ENCODE measurements at places on chromosomes 7 and 10.

- no peak for DNase-seq
Measured at GRCh38 chr10:52268790-52269189, 45.3 kb upstream of the DKK1 start.

- no peak for DNase-seq
Measured at GRCh38 chr7:155449869-155450557, 7.9 kb upstream of the EN2 start.

DNA sequence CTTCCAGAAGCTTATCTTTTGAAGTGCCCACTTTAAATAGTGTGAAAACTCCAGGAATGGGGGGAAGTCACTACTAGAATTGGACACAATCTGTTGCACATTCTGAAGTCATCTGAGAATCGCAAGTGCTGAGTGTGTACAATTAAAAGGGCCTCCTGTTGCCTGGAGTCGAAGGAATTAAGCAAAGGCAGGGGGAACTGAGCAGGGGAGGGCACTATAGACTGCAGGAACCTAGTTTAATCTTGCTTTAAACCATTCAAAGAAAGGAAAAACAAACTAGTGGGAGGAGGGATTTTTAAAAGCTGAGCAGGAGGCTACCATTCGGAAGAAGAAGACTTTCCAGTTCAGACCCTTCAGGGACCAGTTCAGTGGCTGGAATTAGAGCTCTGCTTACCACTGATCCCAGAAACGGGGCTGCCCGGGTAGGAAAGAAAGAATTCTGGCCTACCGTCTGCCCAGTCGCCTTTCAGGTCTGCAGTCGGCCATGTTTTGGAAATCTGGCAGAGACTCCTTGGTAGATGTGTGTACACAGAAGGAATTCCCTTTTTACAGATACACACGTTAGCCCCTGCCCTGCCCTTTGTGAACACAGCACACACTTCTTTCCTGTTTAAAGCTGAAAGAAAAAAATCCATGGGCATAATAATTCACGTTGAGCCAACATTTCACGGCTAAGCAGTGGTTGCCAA, 610.6 kb upstream of the FOXK1 start:
- DNase-seq: no peak

DNA sequence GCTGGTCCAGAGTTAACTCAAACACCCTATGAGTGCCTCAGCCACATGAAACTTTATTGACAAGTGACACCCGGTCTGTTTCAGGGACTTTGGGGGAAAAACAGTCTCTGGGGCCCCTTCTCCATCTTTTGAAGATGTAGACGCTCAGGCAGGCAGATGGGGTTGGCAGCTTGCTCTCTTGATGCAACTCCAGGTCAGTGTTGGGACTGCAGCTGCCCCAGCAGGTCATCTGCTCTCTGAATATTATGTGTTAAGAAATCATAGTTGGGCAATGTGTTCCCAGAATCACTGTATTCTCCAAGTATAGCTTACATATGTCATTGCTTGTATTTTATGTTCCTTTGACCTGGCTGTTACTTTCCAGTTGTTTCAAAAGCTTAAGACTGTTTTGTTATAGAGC, 544.9 kb upstream of the MGMT start:
- no peak for DNase-seq

DNA sequence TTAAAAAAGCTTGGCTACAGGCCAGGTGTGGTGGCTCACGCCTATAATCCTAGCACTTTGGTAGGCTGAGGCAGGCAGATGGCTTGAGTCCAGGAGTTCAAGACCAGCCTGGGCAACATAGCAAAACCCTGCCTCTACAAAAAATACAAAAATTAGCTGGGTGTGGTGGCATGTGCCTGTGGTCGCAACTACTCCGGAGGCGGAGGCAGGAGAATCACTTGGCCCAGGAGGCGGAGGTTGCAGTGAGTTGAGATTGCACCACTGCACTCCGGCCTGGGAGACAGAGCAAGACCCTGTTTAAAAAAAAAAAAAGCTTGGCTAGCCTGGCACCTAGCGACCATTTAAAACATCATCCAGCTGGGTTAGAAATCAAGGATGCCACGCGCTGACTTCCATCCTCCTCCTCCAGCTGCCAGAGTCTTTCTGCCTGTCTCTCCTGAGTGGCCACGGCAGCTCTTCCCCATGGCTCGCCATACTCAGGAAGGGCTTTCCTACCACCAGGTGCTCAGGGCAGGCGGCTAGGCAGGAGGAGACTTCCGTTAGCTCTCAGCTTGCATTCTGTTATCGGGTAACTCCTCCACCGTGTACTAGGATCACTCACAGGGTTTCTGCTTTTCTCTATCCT, 45.0 kb downstream of the DENND2A start:
- no peak for DNase-seq

DNA sequence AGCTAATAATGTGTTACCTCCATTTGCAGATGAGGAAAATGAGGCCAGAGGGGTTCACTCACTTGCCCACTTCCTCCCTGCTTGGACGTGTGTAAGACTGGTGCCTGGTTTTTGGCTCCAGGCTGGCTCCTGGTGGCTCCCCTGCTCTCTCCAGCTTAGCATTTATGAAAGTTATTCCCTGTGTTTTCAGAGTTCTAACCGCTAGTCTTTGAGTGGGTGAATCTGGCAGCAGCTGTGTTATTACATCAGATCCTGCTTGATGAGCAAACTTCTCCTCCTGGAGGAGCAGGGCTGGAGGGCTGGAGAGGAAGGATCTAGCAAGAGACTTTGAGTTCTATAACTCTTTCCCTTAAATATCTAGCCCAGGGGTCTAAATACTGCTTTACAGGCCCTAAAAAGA, 80.9 kb upstream of the AGBL3 start:
- DNase-seq: peak; percentile 1

GRCh38 chr10:50866317-50866716, 19.1 kb downstream of the A1CF start:
- DNase-seq: no peak

GRCh38 chr7:83550100-83550499, 98.8 kb downstream of the SEMA3E start:
- DNase-seq: no peak

DNA sequence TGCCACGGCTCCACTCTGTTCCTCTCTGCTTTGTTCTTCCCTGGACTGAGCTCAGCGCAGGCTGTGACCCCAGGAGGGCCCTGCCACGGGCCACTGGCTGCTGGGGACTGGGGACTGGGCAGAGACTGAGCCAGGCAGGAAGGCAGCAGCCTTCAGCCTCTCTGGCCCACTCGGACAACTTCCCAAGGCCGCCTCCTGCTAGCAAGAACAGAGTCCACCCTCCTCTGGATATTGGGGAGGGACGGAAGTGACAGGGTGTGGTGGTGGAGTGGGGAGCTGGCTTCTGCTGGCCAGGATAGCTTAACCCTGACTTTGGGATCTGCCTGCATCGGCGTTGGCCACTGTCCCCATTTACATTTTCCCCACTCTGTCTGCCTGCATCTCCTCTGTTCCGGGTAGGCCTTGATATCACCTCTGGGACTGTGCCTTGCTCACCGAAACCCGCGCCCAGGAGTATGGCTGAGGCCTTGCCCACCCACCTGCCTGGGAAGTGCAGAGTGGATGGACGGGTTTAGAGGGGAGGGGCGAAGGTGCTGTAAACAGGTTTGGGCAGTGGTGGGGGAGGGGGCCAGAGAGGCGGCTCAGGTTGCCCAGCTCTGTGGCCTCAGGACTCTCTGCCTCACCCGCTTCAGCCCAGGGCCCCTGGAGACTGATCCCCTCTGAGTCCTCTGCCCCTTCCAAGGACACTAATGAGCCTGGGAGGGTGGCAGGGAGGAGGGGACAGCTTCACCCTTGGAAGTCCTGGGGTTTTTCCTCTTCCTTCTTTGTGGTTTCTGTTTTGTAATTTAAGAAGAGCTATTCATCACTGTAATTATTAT, 1.2 kb downstream of the CLDN4 start:
- DNase-seq: no peak

GRCh38 chr10:44316187-44316921, 68.5 kb downstream of the CXCL12 start:
- no peak for DNase-seq

- no peak for DNase-seq
Measured at GRCh38 chr7:128029405-128029995, 1.7 kb downstream of the LRRC4 start.

GRCh38 chr10:73281097-73281496, 28.7 kb upstream of the MRPS16 start:
- DNase-seq: no peak

GRCh38 chr7:115869801-115870200, 160.8 kb downstream of the TFEC start:
- DNase-seq: no peak

DNA sequence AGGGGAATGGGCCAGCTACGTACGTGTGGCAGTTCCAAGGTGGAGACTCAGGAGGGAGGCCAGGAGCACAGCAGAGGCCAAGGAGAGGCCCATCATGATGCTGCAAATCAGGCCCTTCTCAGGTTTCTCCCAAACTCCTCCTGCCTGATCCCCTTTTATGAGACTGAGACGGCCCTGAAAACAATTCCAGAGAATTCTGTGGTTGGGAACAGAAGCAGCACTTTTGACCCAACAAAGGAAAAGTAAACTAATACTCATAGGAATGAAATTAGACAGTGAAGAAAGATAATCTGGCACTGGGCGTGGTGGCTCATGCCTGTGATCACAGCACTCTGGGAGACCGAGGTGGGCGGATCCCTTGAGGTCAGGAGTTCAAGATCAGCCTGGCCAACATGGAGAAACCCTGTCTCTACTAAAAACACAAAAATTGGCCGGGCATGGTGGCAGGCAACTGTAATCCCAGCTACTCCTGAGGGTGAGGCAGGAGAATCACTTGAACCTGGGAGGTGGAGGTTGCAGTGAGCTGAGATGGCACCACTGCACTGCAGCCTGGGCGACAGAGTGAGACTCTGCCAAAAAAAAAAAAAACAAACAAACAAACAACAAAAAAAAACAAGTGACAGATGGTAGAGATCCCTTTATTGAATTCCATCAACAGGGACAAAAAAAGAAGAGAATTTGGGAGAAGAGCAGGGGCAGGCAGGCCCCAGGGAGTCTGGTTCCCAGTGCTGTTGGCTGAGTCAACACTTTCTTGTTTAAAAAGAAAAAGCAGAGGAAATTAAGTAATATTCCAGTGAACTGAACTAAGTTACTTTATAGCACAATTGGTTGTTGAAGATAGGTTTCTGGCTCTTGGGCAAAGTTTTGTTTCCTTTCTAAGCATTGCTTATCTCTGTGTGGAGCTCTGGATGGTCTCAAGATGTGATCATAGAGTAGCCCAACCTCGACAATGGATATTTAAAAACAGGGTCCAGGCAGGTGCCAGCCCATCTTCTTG, at the start of gene CCL26:
Gene CCL26 (minus strand): TSS at position 131 of the 997 bp plus-strand sequence. CDS start 35 bp downstream, at position 96.
- DNase-seq: no peak

- no peak for DNase-seq
Measured at GRCh38 chr10:86671985-86672710, 3.8 kb downstream of the LDB3 start.

- no peak for DNase-seq
Measured at GRCh38 chr10:34706147-34706546, 108.9 kb downstream of the PARD3 start.

DNA sequence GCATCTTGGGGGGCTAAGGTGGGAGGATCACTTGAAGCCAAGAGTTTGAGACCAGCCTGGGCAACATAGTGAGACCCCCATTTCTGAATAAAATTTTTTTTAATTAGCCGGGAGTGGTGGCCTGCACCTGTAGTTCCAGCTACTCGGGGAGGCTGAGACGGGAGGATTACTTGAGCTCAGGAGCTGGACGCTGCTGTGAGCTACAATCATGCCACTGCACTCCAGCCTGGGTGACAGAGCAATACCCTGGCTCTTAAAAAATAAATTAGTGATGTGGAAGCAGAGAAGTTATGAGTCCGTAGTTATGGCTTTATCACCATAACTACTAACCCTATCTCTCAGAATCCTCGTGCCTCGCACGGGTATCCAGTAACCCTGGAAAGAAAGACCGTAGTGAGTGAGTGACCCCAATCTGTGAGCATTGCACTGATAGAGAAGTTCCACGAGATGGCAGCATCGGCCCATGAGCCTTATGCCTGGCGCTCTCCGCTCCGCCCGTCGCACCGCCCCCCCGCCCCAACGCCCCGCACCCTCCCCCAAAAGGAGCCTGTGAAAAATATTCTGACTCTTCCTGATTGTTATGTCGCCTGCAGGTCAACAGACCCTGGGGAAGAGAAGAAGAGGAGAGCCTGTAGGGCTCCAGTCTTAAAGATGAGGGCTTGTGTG, 4.9 kb upstream of the SLC29A3 start:
- DNase-seq: peak; percentile 7

- DNase-seq: no peak
Measured at GRCh38 chr7:44629829-44630522, 23.5 kb downstream of the OGDH start.

DNA sequence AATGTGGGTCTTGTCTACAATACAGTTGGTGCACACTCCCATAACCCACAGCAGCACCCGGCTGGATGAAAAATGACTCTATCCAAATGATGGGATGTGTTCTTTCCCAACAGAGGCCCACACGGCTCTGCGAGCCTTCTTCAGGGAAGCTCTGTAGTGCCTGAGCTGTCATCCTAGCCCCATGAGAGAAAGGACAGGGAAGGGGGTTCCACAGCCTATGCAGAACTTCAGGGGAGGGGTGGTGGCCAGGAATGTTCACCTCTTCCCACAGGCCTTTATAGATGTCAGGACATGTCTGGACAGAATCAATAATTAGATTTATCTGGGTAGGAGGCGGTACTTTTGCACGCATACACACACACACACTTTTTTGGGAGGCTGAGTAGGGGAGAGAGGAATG, 109.0 kb downstream of the JCAD start:
- no peak for DNase-seq

- no peak for DNase-seq
Measured at GRCh38 chr10:109040622-109041021, 882.7 kb downstream of the XPNPEP1 start.

GRCh38 chr7:105806592-105807447, 69.6 kb downstream of the ATXN7L1 start:
- no peak for DNase-seq

DNA sequence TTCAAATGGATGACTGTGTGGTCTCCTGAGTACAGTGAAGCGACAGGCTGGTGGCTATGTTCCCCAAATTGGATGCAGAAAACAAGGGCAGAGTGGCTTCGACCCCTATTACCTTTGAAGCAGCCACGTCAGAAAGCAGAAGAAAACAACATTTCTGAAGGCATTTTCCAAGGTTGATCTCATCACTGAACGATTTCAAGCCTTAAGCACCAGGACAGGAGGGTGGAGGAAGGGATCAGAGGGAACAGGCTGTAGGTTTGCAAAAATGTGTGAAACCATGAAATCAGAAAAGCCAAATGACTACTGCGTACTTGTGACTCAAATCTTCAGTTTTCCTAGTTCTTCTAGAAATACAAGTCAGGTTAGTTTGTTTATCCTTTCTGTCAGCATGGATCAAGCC, 181.0 kb upstream of the TMEM106B start:
- no peak for DNase-seq

- DNase-seq: no peak
Measured at GRCh38 chr10:5692461-5693358, 8.1 kb downstream of the TASOR2 start.

DNA sequence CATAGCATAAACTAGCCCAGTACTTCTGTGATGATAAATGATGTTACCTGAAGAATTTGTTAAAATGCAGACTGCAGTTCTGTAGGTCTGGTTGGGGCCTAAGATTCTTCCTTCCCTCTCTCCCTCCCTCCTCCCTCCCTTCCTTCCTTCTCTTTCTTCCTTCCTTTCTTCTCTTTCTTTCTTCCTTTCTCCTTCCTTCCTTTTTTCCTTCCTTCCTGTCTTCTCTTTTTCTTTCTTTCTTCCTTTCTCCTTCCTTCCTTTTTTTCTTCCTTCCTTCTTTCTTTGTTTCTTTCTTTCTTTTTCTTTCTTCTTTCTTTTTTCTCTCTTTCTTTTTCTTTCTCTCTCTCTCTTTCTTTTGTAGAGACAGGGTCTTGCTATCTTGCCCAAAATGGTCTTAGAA, 3.7 kb upstream of the SLC25A28 start:
- DNase-seq: no peak

All from esophagus squamous epithelium (tissue), 5 donors.